Cardiac fibroblast (primary cell): ENCODE measurements at places on chromosomes 7 and 10.

DNA sequence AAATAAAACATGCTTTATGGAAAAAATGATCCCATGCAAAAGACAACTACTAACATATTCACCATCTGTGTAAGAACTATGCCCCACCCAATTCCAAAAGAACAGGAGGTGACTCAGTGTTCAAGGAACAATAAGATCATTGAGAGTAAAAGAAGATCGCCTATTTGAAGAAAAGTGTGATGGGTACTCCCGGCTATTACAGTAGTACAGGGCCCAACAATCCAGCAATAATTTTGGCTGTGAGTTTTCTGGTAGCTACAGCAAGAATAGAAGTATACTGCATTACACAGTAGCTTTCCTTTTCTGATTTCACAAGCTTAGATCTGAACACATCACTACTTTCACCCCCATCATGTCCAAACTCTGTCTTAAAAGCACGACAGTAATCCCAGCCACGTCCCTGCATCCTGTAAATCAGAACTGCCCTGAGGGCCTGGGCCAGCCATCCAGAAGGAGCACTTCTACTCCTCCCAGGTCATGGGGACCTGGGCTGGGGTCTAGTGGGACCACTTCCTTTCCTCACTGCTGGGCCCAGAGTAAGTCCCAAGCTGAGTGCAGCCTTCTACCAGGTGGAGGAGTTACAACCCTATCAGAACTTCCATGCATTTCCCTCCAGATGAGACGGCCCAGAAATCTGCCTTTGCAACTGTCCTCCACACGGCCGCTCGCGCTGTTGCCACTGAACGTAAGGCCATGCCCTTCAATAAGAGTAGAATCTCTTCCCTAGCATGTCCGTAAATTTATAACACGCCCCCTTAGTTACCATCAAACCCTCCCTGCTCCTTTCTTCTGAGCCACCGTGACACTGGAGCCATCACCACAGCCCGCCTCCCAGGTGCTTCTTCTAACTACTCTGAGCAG is 7.9 kb downstream of the ESYT2 start:
- DNase-seq = peak; percentile 77

- DNase-seq = peak; percentile 1
These were observed 35.9 kb upstream of the SKAP2 start for GRCh38 chr7:26900251-26900650.

GRCh38 chr7:87598234-87599009 is 2.3 kb downstream of the ABCB1 start:
- no peak for DNase-seq

GRCh38 chr10:16817125-16818019 is at the start of gene RSU1:
Gene RSU1 (minus strand): TSS chr10:16817424. CDS start chr10:16817081, 343 bp downstream.
- DNase-seq = peak; percentile 100

DNA sequence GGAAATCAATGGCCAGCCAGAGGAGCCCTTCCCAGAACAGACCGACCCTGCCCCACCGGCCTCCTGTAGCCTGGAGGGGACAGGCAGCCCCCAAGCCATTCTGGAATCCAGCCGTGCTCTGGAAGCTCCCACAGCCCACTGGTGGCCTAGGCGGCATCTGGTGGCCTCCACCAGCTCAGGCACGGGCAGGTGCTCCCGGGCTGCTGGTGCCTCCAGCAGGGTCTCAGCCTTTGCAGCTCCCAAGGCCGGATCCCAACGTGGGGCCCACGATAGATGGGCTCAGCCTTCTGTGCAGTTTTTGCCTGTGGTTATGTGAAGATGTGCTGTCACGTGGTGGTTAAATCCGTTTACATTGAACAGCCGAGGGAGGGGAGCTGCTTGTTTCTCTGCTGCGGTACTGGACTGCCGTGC is 44.4 kb downstream of the JAKMIP3 start:
- DNase-seq = no peak

- DNase-seq = peak; percentile 91
These were observed 3.7 kb downstream of the NRP1 start for GRCh38 chr10:33330543-33331378.

GRCh38 chr7:156466272-156466671 is 174.3 kb upstream of the RNF32 start:
- no peak for DNase-seq

DNA sequence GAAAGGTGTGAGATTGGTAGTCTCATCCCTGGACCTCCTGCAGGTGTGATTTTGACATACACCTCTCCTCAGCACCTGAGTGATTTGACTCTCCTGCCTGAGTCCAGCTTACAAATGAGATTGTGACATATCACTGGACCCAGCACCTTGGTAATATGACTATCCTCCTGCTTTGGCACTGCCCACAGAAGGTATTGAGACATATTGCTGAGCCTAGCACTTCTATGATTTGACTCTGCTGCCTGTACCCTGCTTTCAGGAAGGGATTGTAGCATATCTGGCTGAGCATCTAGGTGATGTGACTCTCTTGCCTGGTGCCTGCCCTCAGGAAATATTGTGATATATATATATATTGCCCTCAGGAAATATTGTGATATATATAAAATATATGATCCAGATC is 43.5 kb upstream of the ZNF680 start:
- no peak for DNase-seq

- peak; percentile 12 for DNase-seq
These were observed 4.3 kb upstream of the LIPF start for GRCh38 chr10:88659725-88660597.

- DNase-seq = no peak
These were observed 30.5 kb upstream of the TRIM8 start for GRCh38 chr10:102613785-102614184.

DNA sequence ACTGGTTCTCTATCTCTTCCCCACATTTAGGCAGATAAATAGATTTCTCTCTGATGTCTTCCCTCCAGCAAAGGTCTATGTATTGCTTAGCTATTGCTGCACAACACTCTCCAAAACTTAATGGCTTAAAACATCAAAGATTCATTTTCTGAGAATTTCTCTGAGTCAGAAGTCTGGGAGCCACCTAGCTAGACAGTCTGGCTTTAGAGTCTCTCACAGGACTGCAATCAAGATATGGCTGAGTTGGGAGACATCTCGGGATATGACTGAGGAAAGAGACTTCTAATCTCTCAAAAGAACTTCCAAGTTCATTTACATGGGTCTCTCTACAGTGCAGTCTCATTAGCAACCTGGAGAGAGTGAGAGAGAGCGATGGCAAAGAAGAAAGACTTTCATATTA is 553.6 kb upstream of the GHITM start:
- DNase-seq = no peak

- DNase-seq = peak; percentile 66
These were observed 7.9 kb downstream of the MTURN start for GRCh38 chr7:30142710-30143109.

- DNase-seq = peak; percentile 57
These were observed 28.3 kb downstream of the TBATA start for GRCh38 chr10:70756700-70757360.

DNA sequence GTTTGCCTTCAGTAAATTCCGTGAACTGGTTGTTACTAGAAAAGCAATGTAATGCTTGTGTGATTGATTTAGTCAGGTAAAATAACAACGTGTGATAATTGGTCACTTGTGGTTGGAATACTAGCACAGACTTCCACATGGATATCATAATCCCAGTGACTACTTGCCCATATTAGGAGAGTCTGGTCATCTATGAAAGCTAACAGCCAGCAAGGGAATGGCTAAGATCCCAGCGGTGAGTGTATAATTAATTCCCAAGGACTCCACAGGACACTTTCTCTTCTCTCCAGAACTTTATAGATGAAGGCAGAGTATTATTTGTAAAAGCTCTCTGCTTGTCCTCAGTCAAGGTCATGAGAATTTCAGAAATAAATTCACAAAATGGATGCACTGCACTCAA is 662.6 kb upstream of the TEX47 start:
- no peak for DNase-seq

- peak; percentile 64 for DNase-seq
These were observed 14.0 kb downstream of the GATAD1 start for GRCh38 chr7:92461027-92462003.

GRCh38 chr10:100204370-100204769 is 18.5 kb upstream of the ERLIN1 start:
- DNase-seq = no peak
